ENCODE measurements at places on chromosomes 4 and X. TPM values are rescaled to one million over a fixed set of nuclear protein-coding genes. Genes with fewer than 3 reads are reported as not detected.

BBS12 gene
- 0.84 TPM for total RNA-seq

UGT8 gene
- 0.11 TPM for total RNA-seq

NXF3 gene
- not detected for total RNA-seq

SRPX gene
- not detected for total RNA-seq

PAGE4 gene
- not detected for total RNA-seq

GPRIN3 gene
- total RNA-seq: 46.4 TPM

CYTL1 gene
- total RNA-seq: not detected

CT45A1 gene
- not detected for total RNA-seq

TLL1 gene
- not detected for total RNA-seq

DNA sequence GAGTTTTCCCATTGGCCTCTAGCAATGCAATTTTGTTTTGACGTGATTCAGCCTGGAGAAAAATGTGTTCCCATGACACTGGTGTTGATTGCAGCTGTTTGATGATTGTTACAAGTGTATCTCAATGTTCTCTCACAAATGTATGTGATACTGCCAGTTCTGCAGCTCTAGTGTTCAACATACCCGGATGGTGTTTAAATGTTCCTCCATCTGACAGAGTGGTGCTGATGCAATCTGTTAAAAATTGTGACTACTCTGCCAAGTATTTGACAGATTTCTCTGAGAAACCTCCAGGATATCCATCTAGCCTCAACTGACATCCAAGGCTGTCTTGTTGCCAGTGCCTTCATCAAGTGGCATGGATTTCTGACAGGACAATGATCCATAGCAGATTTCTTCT, 657.2 kb upstream of the DIAPH2 start:
- DNase-seq: no peak
- no peaks in the 10 kb centered on the region for H3K36me3 ChIP-seq
- H3K27ac ChIP-seq: no peak overlapping the region

- no peak for DNase-seq
- no peak overlapping the region for H3K4me3 ChIP-seq
- H3K36me3 ChIP-seq: no peaks in the 10 kb centered on the region
- H3K27me3 ChIP-seq: no peaks in the 10 kb centered on the region
Measured at GRCh38 chr4:84530454-84530853, 31.4 kb upstream of the NKX6-1 start.

GRCh38 chr4:128517096-128517738, 229.6 kb upstream of the PGRMC2 start:
- H3K27me3 ChIP-seq: no peaks in the 10 kb centered on the region
- DNase-seq: no peak
- H3K4me3 ChIP-seq: no peak overlapping the region
- no peak overlapping the region for H3K27ac ChIP-seq
- H3K36me3 ChIP-seq: no peaks in the 10 kb centered on the region
- H3K4me1 ChIP-seq: no peaks in the 10 kb centered on the region

- H3K27me3 ChIP-seq: no peaks in the 10 kb centered on the region
- no peak overlapping the region for H3K27ac ChIP-seq
- DNase-seq: no peak
Measured at GRCh38 chr4:5165420-5166369, 114.4 kb downstream of the STK32B start.

DNA sequence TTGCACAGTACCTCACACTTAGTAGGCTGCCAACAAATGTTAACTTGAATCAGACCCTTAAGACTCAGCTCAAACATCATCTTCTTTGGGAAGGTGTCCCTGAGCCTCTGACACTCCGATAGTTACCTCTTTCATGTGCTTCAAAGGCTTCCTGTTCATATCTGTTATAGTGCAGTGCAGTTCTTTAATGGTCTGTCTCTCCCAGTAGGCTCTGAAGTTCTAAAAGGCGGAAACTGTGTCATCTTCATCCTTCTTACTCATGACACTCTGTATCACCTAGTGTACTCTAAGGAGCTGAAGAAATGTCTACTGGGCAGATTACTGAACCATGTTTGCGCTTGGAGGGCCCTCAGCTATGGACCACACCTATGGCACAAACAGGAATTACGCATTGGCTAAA, 2.1 kb upstream of the DIAPH2 start:
- H3K4me1 ChIP-seq: peaks cover 14% of the 10 kb centered on the region
- no peak overlapping the region for H3K27ac ChIP-seq
- no peaks in the 10 kb centered on the region for H3K27me3 ChIP-seq
- DNase-seq: no peak
- no peaks in the 10 kb centered on the region for H3K36me3 ChIP-seq

GRCh38 chr4:25454476-25454875, 77.4 kb downstream of the ANAPC4 start:
- no peaks in the 10 kb centered on the region for H3K36me3 ChIP-seq
- DNase-seq: no peak
- H3K4me1 ChIP-seq: no peaks in the 10 kb centered on the region

- H3K36me3 ChIP-seq: peaks cover 20% of the 10 kb centered on the region
- no peak overlapping the region for H3K27ac ChIP-seq
- H3K4me3 ChIP-seq: no peak overlapping the region
- H3K4me1 ChIP-seq: no peaks in the 10 kb centered on the region
- H3K27me3 ChIP-seq: no peaks in the 10 kb centered on the region
Measured at GRCh38 chr4:150874338-150875226, 140.5 kb downstream of the LRBA start.

GRCh38 chrX:107716118-107716684, 59.4 kb downstream of the TSC22D3 start:
- H3K27ac ChIP-seq: peak overlapping the region; percentile 91
- no peaks in the 10 kb centered on the region for H3K27me3 ChIP-seq
- no peak for DNase-seq
- peaks cover 61% of the 10 kb centered on the region for H3K4me1 ChIP-seq
- H3K36me3 ChIP-seq: peaks cover 29% of the 10 kb centered on the region
- peak overlapping the region; percentile 98 for H3K4me3 ChIP-seq

GRCh38 chr4:39169426-39169825, 12.9 kb upstream of the WDR19 start:
- H3K27ac ChIP-seq: no peak overlapping the region
- H3K4me1 ChIP-seq: no peaks in the 10 kb centered on the region
- H3K36me3 ChIP-seq: no peaks in the 10 kb centered on the region

DNA sequence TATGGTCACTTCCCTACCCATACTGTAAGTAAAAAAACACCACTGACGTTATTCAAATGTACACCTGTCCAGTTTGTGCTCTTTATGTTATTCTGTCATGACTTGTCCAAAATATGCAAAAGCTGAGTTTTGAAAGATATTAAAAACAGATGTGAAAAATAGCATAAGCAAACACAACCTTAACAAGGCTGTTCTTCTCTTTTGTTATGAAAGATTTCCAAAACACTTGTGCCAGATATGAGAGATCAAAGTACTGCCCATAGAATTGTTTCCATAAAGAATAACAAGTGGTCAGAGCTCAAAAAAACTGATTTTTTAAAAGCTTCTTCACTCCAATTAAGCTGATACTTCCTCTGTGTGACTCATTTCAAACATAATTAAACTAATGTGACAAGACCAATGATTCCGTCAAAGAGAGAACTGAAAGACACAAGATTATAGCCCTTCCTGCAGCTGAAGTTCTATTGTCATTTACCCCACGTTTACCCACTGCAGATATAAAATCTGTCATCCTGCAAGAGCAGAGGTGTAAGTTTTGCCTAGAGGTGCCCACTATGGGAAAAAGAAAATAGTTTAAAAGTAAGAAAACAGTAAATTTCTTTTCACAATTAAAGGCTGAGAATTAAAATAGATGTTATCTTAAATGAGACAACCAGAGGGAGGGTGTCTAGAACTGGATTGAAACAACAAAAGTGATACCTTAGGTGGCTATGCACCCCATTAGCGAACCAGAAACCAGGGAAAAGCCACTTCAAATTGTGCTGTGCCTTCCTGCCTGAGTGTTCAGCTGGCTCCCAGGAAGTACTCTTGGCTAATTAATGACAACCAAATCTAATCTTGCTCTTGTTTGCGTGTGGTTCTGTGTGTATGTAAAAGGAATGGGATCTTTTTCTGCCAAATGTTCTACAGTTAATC, 30.1 kb downstream of the RASSF6 start:
- no peaks in the 10 kb centered on the region for H3K36me3 ChIP-seq
- DNase-seq: no peak
- H3K27me3 ChIP-seq: no peaks in the 10 kb centered on the region
- no peak overlapping the region for H3K4me3 ChIP-seq

GRCh38 chr4:156336511-156336910, 382.8 kb upstream of the CTSO start:
- no peak for DNase-seq
- no peak overlapping the region for H3K4me3 ChIP-seq
- H3K4me1 ChIP-seq: no peaks in the 10 kb centered on the region

DNA sequence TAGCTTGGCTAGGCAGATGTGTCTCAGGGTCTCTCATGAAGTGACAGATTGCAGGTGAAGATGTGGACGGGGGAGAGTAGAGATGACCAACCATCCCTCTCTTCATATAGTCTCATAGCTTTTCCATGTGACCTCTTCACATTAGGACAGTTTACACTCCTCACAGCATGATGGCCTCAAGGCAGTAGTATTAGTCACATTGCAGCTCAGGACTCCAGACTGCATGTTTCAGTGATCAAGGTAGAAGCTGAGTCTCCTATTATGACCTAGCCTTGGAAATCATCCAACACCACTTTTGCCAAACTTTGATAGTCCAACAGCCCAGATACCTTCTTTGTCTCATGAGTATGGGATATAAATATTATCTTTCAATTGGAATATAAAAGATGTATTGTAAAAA, 147.7 kb downstream of the GASK1B start:
- H3K27me3 ChIP-seq: no peaks in the 10 kb centered on the region
- no peak for DNase-seq
- H3K4me1 ChIP-seq: no peaks in the 10 kb centered on the region
- H3K4me3 ChIP-seq: no peak overlapping the region
- H3K36me3 ChIP-seq: no peaks in the 10 kb centered on the region
- no peak overlapping the region for H3K27ac ChIP-seq

DNA sequence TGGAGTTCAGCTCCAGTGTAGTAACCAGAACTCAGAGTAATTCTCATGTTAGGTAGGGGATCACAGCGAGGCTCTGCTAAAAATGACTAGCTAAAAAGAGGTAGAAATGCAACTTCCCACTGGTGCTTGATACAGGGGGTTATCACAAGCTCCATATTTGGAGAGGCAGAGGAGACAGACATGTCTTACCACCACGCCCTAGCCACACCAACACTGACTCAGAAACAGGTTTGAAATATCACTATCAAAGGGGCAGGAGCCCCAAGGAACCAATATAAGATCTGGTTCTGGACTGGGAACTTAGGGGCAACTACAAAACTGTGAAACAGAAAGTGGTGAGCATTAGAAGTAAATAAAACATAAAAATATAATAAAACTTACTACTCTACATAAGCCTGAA, 62.9 kb downstream of the IQCM start:
- no peaks in the 10 kb centered on the region for H3K36me3 ChIP-seq
- no peak for DNase-seq
- H3K4me3 ChIP-seq: no peak overlapping the region
- H3K27ac ChIP-seq: no peak overlapping the region
- H3K4me1 ChIP-seq: no peaks in the 10 kb centered on the region

GRCh38 chr4:94695384-94695783, 62.4 kb upstream of the BMPR1B start:
- H3K27me3 ChIP-seq: no peaks in the 10 kb centered on the region
- no peaks in the 10 kb centered on the region for H3K36me3 ChIP-seq
- DNase-seq: no peak
- no peak overlapping the region for H3K4me3 ChIP-seq

GRCh38 chr4:47668810-47669408, 169.0 kb downstream of the CORIN start:
- H3K4me1 ChIP-seq: no peaks in the 10 kb centered on the region
- H3K27ac ChIP-seq: no peak overlapping the region
- DNase-seq: peak; percentile 19
- H3K27me3 ChIP-seq: peaks cover 4% of the 10 kb centered on the region
- no peak overlapping the region for H3K4me3 ChIP-seq

DNA sequence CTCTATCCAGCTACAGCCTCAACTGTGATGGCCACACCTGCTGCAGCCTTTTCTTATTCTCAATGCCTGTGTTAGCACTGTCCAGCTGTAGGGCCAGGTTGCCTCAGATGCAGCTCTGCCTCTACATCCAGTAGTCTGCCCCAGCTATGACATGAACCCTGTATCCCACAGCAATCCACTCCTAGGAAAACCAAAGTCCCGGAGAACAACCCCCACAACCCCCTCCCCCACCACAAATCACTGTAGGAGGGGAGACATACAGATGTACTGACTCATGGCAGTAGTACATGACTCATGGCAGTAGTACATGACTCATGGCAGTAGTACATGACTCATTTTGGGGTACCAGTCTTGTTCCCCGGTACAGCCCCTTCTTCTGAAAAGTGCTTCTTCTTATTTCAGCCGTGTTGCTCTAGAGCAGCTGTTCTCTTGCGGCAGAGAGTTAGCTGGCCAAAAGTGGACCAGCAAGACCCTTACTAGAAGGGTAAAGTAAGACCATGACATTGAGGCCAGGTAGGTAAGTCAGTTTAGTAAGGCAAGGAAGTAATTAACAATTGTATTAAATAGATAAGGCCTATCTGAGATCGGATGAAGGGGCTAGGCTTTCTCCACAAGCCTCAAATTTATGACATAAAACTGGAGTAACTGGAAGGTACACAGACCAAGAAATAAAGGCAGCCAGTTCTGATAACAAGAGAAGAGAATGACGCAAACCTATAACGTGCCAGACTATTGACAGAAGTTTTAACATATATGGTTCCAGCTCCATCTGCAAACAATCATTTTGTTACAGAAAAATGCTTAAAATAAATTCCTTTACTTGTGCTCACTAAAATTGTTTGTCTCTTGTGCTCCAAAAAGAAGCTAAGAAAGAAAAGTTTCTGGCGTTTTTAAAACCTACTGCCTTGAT, 221.4 kb downstream of the TACR3 start:
- no peak overlapping the region for H3K4me3 ChIP-seq
- H3K27ac ChIP-seq: no peak overlapping the region
- H3K4me1 ChIP-seq: no peaks in the 10 kb centered on the region
- DNase-seq: no peak
- no peaks in the 10 kb centered on the region for H3K27me3 ChIP-seq
- no peaks in the 10 kb centered on the region for H3K36me3 ChIP-seq

- H3K4me1 ChIP-seq: no peaks in the 10 kb centered on the region
- H3K27ac ChIP-seq: no peak overlapping the region
- no peaks in the 10 kb centered on the region for H3K27me3 ChIP-seq
- no peaks in the 10 kb centered on the region for H3K36me3 ChIP-seq
- H3K4me3 ChIP-seq: no peak overlapping the region
- DNase-seq: no peak
Measured at GRCh38 chr4:144709793-144710525, 64.0 kb downstream of the HHIP start.

DNA sequence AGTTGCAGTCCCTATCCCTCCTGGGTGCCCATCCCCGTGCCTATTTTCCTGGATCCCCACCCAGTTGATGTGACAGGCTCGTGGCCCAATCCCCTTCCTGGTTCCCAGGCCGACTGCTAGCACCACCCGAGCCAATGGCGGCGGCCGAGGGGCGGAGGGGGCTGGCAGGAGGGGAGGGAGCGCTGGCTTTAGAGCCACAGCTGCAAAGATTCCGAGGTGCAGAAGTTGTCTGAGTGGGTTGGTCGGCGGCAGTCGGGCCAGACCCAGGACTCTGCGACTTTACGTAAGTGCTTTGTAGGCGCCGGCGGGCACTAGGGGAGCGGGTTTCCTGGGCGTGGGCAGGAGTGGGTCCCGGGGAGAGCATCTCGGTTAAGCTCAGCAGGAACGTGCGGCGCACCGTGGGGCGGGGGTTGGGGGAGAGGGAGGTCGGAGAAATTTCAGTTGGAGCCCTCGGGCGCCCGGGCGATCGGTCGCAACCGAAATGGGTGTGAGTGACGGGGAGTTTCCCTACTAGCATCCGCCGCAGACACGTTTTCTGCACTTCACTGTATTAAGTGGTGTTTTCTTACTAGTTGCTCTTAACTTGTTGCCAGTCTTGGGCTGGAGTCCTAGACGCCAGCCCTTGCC, at the start of gene PLS3:
Gene PLS3 (plus strand): TSS at position 197 of the 627 bp plus-strand sequence. CDS start 49,077 bp downstream, outside the sequence.
- no peak within 1 kb of the TSS for H3K27ac ChIP-seq
- peaks cover 5% of the 10 kb centered on the region for H3K4me1 ChIP-seq
- no peak for DNase-seq
